ENCODE measurements at places on chromosomes 1 and 21.

GRCh38 chr1:39151267-39151666, 53.2 kb upstream of the MACF1 start:
- no peak for DNase-seq

- DNase-seq = no peak
Measured at GRCh38 chr1:184025242-184025675, 12.3 kb downstream of the COLGALT2 start.

- no peak for DNase-seq
Measured at GRCh38 chr1:234512451-234512861, 33.5 kb upstream of the TARBP1 start.

- DNase-seq = no peak
Measured at GRCh38 chr1:63968663-63969440, 195.0 kb downstream of the ROR1 start.

GRCh38 chr1:26336477-26337205, 17.3 kb downstream of the CRYBG2 start:
- DNase-seq = peak; percentile 81

GRCh38 chr1:31793086-31793485, 22.7 kb downstream of the SPOCD1 start:
- no peak for DNase-seq

DNA sequence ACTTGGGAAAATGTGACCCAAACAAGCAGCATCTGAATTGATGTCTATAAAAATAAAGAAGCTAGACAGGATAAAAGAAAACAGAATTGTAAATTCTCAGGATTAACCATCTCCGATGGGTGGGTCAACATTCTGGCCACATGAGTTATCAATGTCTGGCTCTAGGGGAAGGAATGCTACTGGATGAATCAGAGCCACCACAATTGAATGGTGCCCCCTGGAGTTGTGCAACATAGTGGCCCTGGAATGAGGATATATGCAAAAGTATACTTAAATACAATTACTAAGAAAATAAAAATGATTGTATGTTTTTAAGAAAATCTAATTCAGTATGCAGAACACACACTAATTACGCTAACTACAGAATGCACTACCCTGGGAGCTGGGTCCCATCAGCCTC, 185.6 kb downstream of the TGFBR3 start:
- DNase-seq = no peak

GRCh38 chr1:148161053-148161901, 9.2 kb upstream of the NBPF11 start:
- DNase-seq = no peak

DNA sequence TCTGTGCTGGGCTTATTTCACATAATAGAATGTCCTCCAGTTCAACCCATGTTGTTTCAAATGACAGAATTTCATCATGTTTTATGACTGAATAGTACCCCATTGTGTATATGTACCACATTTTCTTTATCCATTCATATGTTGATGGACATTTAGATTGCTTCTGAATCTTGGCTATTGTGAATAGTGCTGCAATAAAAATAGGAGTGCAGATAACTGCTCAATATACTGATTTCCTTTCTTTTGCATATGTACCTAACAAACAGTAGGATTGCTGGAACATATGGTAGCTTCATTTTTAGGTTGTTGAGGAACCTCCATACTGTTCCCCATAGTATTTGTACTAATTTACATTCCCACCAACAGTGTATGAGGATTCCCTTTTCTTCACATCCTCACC, 491.1 kb downstream of the BRINP3 start:
- DNase-seq = no peak

DNA sequence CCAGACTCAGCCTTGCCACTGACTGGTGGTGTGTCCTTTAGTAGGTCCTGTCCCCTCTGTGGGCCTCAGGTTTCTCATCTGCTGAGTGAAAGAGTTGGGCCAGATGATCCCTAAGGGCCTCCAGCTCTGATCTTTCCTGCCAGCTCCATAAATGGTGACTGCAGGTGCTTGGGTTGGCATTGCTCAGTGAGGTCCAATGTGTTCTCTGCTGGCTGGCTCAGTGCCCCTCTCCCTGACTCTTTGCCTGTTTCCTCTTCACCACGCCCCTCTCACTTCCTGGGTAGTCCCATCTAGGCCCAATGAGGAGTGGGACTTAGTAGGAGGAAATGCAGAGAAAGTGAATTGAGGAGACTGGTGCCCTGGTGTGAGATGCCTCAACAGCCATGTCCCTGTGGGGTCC, 36.6 kb downstream of the UBE2T start:
- no peak for DNase-seq

- no peak for DNase-seq
Measured at GRCh38 chr21:45124596-45124995, 50.2 kb downstream of the ADARB1 start.

DNA sequence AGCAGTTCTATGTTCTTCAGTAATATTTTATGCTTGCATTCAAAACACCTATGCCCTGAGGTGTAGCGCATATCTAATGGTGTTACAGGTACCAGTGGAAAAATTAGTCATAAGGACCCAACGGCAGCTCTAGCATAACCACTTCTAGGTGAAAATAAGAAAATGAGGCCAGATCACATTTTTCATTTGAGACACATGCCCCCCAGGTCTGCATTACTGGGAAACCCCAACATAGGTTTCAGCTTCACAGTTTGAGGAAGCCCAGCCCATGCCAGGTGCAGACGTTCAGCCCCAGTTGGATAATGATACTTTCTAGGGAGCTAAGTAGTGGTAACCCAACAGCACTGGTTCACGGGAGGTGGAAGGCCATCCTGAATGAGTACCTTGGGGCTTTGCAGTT, 129.8 kb downstream of the CNIH3 start:
- no peak for DNase-seq

DNA sequence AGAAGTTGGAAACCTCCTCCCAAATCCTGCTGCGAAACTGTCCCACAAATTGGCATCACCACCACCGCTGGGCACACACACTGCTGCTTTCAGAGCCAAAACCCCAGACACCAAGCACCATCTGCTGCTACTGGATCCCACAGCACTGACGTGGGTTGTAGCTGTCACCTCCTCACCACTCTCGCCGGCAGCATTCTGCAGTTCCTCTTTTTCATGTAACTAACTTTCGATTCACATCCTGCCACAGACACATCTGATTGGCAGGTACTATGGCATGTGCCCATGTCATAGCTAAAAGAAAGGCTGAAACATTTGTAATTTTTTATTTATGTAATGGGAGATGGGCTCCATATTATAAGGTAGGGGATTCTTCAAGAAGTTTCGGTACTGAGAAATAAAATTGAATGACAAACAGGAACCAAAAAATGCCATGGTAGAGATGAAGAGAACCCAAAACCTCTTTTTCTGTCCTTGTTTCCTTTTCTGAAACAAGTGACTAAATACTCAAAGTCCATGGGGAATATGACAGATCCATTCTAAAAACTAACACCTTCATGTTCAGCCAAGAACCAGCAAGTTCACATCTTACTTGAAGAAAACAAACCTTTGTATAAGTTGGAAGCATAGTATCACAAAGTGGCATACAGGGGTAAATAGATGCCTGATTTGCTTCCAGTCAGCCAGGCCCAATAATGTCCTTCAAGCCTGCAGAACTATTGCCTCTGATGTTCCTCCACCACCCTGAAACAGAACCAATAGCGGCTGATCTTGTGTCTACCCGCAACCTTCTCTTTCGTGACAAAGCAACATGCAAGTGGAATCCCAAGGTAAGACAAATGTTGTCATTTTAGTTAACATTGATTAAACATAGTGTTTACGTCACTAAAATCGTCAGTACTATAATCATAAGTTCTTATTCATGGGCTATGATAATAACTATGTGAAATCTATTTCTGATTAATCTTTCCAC, 26.6 kb upstream of the RGS13 start:
- no peak for DNase-seq

GRCh38 chr1:94247138-94248094, 10.0 kb upstream of the ARHGAP29 start:
- DNase-seq = peak; percentile 27

- DNase-seq = no peak
Measured at GRCh38 chr1:66351478-66351877, 182.5 kb upstream of the SGIP1 start.

DNA sequence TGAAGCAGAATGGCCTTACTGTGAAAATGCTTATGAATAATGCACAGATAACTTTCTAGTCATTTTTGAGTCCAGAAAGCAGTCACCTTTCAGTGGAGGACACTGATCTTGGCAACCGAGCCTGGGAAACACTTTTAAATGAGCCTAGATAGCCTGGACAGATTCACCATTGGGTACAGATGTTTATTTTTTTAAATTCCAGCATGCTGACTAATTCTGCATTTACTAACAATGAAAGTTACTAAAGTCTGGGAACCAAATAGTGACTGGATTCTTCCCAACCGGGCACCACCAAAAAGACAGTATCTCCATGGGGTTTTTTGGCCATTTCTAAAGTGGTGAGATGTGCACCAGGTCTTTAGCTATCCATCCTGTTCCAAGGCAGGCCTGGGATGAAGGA, 3.3 kb upstream of the FMOD start:
- no peak for DNase-seq

- no peak for DNase-seq
Measured at GRCh38 chr1:117447661-117448060, 80.4 kb downstream of the MAN1A2 start.

DNA sequence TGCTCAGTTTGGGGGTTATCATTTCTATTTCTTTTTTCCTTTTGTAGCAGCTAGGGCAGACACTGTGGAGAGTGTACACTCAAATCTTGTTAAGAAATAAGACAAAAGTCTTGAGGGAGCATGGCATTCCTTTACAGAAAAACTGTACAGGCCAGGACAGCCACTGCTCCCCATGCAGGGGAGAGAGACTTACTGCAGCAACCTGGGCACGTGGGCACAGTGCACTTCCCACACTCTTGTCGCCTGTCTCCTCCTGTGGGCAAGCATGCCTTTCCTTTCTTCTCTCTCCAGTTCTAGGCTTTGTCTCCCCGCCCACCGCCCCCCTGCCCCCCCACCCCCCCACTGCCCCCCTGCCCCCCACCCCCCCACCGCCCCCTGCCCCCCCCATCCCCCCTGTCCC, 51.9 kb downstream of the PHC2 start:
- DNase-seq = no peak

- no peak for DNase-seq
Measured at GRCh38 chr1:12464045-12464461, 154.0 kb downstream of the DHRS3 start.

DNA sequence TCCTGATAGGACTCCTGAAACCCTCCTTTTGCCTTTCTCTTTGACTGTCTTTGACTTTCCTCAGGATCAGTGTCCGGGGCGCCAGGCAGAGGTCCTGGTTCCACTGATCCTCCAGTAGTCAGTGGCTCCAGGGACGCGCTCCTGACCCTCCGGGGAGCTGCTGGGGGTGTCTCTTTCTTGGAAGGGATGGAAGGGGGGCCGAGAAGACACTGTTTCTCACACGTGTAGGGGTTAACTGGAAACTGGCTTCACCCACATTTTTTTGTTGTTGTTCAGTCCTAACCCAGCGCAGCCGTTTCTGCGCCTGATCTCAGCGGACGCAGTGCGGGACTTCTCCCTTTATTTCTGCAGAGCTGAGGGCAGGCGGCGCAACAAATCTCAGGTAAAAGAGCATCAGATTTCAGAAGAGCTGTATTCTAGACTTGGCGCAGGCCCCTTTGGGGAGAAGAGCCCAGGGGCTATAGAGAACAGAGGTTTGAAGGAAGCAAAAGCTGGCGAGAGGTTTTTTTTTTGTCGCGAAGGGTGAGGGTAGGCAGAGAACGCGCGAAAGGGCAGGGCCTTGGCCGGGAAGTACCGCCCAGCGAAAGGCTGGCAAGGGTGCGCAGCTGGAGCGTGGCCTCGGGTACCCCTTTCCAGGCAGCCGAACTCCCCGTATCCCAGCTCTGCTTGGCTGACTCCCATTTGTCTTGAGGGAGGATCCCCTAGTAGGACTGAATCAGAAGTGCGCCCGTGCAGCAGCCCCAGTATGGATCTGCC, 4.3 kb upstream of the LHX9 start:
- DNase-seq = no peak

DNA sequence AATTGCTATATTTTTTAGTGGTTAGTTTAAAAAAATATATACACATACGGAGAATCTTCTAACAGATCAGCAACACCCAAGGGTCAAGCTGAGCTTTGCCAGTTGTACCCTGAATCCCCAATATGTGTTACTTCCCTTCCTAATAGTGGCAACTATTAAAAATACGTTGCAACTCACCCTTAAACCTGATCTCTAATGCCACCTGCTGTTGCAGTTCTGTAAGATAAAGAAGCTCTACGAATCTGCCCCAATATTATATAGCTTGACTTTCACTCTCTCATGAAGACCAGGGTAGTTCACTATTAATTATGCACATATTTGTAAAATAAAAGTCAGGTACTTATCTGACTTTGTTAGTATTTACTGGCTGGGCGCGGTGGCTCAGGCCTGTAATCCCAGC, 58.4 kb downstream of the ASH1L start:
- peak; percentile 68 for DNase-seq

DNA sequence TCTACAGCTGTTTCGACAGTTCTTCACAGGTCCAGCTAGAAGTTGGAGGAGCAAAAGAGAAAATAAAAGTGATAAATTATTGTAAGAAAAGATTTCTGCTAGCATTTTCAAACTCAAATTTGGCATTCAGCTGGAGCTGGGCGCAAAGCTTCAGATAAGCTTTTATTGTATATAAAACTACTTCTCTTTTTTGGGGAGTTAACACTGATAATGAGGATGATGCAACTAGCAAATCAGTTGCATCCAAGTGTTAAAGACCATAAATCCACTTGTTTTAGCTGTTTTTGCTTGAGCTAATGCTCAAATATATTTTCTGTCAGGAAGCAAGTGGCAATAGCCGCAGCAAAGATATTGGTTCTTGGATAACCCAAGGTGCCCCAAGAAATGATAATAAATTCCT, 127.1 kb upstream of the PKN2 start:
- no peak for DNase-seq

Data from hematopoietic multipotent progenitor cell treated with erythropoietin and hydrocortisone succinate and interleukin-3 and kit ligand, for 15 days (in vitro differentiated cells).